Right forelimb (tissue), 1 donor: ENCODE measurements at places on chromosomes 11 and 22.

- DNase-seq = no peak
These were observed 87.9 kb downstream of the BCR start for GRCh38 chr22:23268139-23268712.

DNA sequence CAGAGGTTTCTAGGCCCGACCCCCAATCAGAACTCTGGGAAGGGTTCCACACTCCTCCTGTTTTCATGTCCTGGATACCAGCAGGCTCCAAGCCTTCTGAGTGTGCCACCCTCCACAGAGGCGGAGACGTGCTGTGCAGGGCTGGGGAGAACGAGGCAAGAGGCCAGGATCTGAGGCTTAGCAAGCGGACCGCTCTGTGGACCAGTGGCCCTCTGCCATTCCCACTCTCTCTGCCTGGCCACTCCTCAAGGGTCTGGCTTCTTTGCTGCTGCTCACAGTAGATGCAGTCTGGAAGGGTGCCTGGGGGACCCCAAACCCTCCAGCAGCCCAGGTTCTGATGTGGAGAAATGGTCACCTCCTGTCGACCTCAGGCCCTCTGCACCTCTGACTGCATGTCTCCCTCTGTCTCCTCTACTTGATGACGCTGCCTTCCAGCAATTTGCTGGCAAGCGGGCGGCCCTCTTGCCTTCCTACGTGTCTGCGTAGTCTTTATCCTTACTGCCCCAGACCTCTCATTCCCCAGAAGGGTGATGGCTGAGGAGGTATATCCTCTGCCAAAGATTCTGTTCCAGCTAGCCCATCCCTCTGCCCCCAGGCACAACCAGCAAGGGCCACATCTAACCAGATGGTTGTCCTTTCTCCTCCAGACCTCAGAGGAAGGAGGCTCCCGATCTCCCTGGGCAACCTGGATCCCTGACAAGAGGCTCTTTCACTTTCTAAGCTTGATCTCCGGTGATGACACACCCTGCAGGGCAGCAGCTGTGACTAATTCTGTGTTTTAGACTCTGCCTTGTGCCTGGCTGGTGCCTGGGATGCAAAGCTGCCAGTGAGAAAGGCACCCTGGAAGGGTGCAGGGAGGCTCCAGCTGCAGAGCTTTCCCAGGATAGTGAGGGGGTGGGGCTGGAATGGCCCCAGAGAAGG lies 87.3 kb downstream of the NAT10 start:
- DNase-seq = peak; percentile 67

- no peak for DNase-seq
These were observed 3.8 kb downstream of the OR10S1 start for GRCh38 chr11:123973816-123974215.

DNA sequence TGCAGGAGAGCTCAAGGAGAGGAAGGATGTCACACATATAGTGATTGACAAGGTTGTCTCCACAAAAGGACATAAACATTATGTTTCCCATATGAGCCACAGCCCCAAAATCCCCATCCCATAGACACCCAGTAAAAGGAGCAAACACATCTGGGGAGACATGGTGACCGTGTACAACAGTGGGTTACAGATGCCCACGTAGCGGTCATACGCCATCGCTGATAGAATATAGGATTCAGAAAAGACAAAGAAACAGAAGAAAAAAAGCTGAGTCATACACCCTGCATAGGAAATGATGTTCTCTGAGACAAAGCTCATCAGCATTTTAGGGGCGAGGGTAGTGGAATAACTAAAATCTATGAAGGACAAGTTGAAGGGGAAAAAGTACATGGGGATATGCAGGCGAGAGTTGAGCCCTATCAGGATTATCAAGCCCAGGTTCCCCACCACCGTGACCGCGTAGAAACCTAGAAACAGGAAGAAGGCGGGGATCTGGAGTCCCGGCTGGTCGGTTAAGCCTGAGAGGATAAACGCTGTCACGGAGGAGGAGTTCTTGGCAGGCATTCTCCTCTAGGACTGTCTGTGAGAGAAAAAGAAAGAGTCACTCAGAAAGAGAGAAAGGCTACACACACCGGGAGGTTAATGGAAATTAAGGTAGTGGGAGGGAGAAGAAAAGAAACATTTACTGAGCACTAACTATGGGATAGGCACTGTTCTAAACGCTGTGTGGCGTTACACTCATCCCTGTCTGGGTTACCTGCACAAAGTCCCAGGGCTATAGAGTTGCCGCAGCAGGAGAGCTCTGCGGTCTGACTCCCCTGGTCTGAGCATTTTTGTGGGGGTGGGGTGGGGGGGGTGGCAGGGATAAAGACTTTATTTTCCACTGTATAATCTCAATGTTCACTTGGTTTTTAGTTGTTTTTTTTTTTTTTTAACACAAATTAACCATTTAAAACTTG lies 36.1 kb upstream of the OR8B8 start:
- DNase-seq = no peak

GRCh38 chr11:119878990-119879389 lies 150.0 kb upstream of the NECTIN1 start:
- no peak for DNase-seq

- DNase-seq = no peak
These were observed 141.3 kb downstream of the NAV2 start for GRCh38 chr11:19853920-19854319.

- no peak for DNase-seq
These were observed 4.7 kb downstream of the OLFML1 start for GRCh38 chr11:7490054-7490453.

DNA sequence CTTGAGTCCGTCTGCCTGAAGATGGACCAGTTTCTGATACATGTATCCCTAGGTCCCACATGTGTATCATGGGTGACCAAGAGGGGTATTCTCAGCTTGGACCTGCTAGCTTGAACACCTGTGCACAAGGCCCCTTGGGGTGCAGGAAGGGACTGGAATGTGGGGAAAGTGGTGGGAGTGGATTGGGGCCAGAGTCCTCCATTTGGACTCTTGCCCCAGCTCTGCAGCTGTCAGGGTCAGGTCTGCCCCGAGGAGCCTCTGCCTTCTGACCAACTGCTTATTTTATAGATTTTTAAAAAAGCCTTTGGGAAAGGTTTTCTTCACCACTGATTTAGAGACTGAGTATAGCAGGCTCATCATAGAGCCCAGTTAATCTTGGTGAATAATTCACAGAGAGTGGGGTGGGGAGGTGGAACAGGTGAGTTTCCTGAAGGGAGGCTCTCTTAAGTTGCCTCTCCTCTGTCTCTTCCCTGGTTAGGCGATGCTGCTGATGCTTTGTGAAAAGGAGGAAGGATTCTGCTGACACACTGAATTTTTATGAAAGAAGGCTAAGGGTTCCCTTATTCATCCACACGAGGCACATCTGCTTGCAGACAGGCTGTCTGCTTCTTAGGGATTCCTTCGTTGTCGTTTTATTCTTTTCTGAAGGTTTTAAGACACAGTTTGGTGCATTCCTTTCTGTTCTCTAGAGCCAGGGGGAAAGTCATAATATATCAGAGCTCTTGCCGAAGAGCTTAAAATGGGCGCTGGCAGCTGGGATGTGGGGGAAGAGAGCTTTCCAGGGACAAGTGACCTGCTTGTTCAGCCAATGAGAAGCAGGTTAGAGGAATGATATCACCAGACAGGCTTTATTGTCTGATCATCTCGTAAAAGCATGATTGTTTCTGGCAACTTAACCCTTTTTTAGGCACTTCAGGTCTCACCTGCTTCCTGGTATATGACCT lies 19.9 kb downstream of the TRIM44 start:
- peak; percentile 40 for DNase-seq

GRCh38 chr11:129423426-129423825 lies 47.8 kb downstream of the BARX2 start:
- no peak for DNase-seq

DNA sequence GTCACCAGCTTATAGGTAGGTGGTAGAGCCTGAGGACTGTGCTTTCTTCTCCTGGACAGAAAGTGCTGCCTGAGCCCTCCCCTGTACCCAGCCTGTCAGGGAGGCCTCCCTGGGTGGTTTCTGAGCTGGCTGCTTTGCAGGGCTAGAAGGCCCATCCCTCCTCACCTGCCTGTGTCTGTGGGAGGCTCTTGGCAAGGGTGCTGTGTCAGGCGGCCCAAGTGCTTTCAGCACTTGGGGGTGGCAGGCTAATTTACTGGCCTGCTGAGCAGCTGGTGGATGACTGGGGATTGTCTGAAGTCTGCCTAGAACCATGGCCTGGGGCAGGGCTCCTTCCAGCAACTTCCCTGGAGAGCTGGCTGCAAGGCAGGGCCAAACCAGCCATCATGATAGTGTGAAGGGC lies 139.0 kb upstream of the NAV2 start:
- no peak for DNase-seq

DNA sequence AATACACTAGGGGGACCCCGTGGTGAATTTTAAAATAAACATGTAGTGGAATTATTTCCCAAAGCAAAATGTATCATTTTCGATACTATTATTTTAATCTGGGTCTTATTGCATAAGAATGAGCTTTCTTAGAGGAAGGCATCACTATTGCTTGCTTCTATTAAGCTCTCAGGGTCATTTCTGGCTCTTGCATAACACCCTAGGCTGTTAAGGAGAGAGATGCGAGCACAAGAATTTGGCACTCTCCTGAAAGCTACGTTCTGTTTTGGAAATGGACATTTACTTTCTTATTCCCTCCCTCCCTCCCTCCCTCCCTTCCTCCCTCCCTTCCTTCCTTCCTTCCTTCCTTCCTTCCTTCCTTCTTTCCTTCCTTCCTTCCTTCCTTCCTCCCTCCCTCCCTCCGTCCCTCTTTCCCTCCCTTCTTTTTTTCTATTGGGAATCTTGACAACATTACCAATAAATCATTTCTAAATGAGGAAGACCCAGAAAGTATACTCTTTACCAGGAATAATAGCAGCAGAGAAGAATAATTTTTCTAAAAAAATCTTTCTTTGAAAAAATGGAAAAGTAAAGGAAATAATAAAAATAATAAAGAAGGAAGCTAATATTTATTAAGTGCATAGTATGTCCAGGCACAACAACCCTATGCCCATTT lies 83.6 kb upstream of the BDNF start:
- DNase-seq = no peak

DNA sequence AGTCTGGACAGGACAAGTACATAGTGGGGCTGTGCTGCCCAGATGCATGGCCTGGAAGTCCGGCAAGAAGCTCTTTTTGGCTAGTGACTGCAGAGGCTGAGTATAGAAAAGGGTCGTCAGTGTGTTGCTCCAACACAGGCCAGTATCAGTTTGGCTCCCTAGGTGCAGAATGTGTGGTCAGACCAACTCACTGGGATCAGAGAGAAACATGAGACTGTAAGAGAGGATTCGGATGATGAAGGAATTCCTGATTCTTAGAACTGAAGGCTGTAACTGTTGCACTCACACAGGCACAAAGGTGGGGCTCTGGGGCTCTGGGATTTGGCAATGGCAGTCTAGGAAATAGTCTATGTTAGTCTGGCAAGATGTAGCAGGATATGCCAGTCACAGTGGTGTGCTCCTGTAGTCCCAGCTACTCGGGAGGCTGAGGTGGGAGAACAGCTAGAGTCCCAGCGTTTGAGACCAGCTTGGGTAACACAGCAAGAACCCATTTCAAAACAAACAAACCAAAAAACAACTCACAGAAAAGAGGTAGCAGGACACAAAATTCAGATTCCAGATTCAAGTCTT lies 11.1 kb upstream of the UPB1 start:
- no peak for DNase-seq

GRCh38 chr22:25722626-25723025 lies 19.4 kb upstream of the MYO18B start:
- no peak for DNase-seq

DNA sequence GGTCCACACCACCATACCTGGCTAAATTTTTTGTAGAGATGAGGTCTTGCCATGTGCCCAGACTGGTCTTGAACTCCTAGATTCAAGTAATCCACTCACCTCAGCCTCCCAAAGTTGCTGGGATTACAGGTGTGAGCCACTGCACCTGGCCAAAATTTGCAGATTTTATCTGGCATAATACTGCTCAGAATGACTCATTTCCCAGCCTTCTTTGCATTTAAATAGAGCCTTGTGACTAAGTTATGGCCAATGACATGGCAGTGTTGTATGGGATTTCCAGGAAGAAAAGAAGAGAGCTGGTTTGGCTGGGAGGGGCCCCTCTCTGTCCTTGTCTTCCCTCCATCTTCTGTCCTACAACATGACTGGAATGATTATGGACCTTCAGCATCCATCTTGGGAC lies 55.8 kb downstream of the CCDC34 start:
- DNase-seq = no peak

GRCh38 chr11:119975561-119976152 lies 162.3 kb downstream of the TRIM29 start:
- peak; percentile 66 for DNase-seq

DNA sequence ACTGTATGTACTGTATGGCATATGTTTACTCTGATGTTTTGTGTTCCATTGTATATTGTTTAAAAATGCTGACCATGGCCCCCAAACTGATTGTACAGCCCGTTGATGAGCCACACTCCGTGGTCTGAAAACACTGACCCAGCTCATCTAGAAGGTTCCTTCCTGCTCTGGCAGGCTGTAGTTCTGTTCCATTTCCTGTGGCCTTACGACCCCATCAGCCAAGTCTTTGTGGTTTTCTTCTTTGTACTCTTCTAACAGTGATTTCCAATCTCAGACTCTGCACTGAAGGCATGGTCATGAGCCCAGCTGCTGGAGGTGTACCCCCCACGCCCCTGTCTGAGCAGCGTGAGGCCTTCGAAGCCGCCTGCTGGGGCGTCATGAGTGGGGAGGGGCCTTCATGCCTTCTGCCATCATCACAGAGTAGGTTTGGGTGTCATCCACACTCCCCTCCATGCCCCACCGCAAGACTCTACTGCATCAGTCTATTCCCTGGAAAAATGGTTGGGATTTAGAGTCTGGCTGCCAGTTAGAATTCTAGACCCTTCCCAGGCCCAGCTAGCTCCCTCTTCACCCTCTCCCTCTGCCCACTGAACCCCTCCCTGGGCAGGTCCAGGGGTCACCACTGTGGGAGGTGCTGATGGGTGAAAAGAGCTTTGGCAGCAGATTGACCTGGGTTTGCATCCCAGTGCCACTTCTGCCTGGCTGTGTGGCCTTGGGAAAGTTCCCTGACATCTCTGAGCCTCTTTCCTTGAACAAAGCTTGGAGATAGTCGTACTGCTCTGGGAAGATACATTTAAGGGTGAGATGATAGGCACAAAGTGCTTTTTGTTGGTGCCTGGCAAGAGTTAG lies 11.3 kb upstream of the C11orf96 start:
- DNase-seq = no peak

- DNase-seq = no peak
These were observed 2.8 kb upstream of the RDX start for GRCh38 chr11:110299006-110299785.

DNA sequence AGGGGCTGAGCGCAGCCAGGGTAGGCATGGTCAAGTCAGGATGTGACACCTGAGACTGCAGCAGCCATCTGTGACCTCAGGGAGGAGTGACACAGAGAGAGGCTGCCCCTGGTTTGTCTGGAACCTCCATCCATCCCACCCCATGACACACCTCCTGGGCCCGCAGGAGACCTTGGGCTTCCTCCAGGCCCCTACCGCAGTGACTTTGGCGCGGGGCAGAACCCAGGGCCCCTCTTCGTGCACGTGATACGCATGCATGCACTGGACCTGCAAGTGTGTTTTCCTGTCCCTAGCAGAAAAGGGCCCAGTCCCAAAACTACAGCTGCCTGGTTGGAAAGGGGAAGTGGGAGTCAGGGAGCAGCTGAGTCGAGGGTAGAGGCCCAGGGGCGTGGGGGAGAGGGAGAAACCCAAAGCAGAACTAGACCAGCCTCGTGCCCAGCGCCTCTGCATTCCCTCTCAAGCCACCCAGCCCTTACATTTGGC lies 7.9 kb upstream of the CYTH4 start:
- DNase-seq = no peak
